ENCODE measurements at places on chromosomes 3 and 15.

DNA sequence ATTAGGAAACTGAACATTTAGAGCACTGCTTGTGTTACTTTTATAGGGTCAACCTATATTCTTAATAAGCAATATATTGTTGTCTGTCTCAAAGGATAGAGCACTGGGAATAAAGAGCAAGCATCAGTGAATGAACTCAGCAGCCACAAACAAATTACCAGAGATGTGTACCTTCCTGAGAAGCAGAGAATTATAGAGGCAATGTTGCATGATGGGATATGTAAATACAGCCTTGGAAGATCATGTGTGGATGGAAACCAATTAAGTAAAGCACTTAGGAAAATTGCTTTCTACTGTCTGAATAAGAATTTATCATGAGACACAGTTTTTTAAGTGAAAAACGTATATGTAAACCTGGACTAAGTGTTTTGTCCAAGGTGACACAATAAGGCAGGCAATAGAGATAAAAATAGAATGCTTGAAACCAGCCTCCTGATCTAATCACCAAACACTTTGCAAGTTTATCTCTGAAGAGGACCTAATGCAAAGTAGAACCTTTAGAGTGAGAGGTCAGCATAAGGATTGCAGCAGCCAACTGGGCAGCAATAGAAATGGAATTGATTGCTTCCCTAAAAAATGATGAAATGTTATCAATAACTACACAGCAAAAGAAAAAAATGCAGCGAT, 848.0 kb downstream of the TUSC7 start:
- DNase-seq = no peak

- no peak for DNase-seq
Observed at GRCh38 chr3:192313605-192314004, 413.7 kb downstream of the FGF12 start.

GRCh38 chr3:11230125-11230524, 42.1 kb upstream of the ATG7 start:
- DNase-seq = no peak

GRCh38 chr15:65115086-65115485, at the start of gene UBAP1L:
Gene UBAP1L, minus strand, starts transcription at chr15:65115200. Its CDS starts 8,985 bp downstream, at chr15:65106215.
- DNase-seq = no peak

Data from fibroblast of skin of left quadriceps (primary cell).